Fibroblast of the aortic adventitia (primary cell): ENCODE measurements at places on chromosomes 4 and X. TPM values are rescaled to one million over a fixed set of nuclear protein-coding genes. Genes with fewer than 3 reads are reported as not detected.

GRCh38 chr4:93767917-93768316 lies 60.6 kb upstream of the ATOH1 start:
- DNase-seq: no peak

GRCh38 chr4:20196476-20196875 lies 55.2 kb upstream of the SLIT2 start:
- DNase-seq: peak; percentile 66

- peak; percentile 95 for DNase-seq
Measured at GRCh38 chr4:81207828-81208227, 7.2 kb downstream of the PRKG2 start.

DNA sequence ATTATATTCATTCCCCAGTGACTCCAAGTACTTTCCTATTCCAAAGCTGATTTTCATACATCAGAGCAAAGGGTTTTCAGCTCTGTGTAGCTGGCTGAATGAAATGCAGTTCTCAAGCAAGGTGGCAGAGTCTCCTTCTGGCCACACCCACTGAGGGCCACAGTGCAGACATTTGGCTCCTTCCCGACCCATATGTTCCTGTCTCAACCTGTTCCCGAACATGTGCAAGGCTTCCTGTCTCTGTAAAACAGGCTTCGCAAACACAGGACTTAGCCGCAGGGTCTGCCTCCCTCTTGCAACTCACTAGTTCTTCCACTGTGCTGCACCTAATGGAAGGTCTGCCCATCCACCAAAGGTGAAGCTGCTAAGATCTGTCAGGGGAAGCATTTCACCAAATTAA lies 249.2 kb downstream of the MID1IP1 start:
- no peak for DNase-seq

DNA sequence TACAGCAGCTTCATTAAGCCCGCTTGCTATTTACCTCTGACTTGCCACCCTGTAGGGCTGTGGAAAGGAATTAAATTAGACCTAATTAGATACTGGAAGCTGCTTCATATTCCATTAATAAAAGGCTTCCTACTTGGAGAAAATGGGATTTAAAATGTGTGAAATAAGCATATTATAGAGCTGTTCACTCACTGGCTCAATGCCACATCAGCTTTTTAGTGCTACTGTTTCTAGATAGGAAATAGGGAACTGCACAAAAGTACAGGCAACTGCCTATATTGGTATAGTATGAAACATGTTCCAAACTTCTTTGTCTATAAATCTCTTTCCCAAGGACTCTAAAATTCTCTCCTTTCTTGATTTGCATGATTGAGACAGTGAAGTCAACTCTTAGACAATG lies 407.9 kb upstream of the AADAT start:
- DNase-seq: no peak

- DNase-seq: no peak
Measured at GRCh38 chrX:77572322-77572721, 125.1 kb downstream of the FGF16 start.

GRCh38 chr4:110586131-110586850 lies 36.6 kb downstream of the PITX2 start:
- peak; percentile 77 for DNase-seq

DNA sequence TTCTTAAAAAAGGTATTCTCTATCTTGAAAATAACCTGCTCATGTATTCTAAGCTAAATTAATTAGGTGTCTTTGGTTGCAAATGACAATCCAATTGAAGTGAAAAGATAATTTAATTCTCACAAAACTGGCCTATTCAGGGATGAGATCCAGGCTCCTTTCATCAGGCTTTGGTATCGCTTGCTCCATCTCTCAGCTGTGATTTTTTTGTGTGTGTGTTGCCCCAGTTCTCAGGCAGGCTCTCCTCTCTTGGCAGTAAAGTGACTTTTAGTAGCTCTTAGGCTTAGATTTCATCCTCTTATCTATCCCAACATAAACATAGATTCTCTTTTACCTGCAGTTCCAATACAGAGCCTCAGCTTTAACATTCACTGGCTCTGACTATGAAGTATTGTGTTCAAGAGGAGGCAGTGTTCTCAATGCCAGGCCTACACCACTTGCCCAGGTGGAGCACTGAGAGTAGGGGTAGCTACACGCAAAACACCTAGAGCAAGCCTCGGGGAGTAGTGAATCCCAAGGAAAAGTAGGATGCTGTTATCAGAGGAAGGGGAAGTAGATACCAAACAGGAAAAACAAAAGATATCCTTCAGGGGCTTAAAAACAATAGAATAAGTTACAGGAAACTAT lies 392.4 kb upstream of the ATOH1 start:
- no peak for DNase-seq

DNA sequence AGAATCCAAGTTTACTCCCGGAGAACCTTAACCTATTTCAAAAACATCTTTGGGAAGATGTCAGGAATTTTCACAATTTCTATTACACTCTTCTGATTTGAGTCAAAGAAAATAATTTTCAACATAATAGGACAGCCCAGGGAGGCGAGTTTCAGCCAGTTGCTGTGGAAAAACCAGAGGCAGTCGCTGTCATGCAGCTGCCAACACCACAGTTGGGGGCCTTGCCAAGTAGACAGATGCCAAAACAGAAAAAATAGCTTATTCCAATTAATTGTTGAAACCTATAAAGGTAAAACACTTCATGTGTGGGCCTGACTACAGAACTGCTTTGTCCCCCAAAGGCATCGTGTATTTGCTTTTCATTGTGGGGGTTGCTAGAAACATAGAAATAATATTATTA lies 225.8 kb downstream of the DMD start:
- DNase-seq: no peak

- peak; percentile 17 for DNase-seq
Measured at GRCh38 chr4:152626790-152627189, 53.0 kb downstream of the TMEM154 start.

- peak; percentile 12 for DNase-seq
Measured at GRCh38 chr4:182113779-182114178, 129.4 kb upstream of the TENM3 start.

DNA sequence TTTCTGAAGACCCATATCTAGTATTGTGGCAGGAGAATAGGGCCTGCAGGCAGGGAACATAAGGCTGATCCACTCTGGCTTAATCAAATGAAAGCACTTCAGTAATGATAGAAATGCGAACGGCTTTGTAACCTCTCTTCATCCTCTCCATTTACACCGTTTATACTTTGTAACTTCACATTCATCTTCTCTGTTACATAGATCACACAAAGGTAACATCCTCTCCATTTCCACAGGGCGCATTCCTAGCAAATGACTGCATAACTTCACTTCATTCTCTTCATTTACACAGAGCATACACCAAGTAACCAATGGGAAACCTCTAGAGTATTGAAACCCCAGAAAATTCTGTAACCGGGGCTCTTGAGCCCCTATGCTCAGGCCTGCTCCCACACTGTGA lies 65.5 kb upstream of the SLC34A2 start:
- DNase-seq: no peak

DNA sequence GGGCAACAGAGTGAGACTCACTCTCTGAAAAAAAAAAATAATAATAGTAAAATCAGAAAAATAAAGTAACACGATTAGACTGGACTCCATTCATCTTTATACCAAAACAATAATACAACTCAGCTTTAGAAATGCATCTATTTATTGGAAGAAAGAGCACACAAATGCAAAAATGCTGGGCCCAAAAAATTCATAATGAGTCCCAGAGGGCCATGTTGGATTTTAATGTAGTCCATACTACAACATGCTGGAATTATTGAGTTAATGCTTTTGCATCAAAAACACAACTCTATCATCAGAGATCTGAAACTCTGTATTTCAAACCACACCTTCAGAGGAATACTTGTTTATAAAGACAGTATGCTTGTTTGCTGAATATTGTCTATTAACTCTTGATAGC lies 1614.7 kb downstream of the STIM2 start:
- no peak for DNase-seq

DNA sequence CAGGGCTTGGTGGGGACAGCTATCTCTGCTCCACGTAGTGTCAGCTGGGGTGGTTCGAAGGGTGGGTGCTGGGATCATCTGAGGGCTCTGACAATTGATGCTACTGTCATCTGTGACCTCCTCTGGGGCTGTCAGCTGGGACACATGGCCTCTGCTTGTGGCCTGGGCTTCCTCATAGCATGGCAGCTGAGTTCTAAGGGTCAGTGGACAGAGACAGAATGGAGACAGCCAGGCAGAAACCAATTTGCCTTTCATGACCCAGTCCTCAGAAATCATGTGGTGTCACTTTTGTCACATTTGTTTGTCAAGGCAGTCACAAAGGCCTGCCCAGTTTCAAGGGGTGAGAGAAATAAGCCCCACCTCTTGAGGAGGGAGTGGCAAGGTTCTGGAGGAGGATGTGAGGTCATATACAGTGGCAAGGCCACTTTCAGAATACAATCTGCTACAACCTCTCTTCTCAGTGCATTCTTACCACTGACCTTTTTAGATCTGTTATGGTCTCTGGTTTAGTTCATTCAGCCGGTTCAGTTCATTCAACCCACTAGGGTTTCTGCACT lies 103.6 kb upstream of the BCOR start:
- DNase-seq: no peak

GRCh38 chr4:143514497-143514896 lies 995 bp downstream of the SMARCA5 start:
- peak; percentile 57 for DNase-seq

- DNase-seq: no peak
Measured at GRCh38 chrX:2490634-2491033, 10.1 kb downstream of the DHRSX start.

- no peak for DNase-seq
Measured at GRCh38 chr4:76282941-76283689, 23.4 kb upstream of the STBD1 start.

DNA sequence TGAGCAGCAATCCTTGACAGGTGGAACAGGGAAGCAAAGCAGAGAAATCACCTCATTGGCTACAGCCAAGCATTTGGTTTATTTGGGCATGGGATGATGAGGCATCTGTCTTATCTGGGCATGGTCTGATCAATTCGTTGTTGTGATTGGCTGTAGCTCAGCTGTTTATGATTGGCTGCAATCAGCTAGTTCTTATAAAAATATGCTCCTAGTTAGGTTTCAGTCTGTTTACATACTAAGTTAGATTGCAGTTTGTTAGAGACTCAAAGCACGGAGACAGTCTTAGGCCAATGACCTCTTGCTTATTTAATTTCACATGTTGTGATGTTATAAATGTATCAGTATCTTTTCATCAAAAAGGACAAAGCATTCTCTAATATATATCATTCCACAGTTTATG lies 312.0 kb downstream of the PDGFC start:
- DNase-seq: no peak

GRCh38 chr4:99677161-99677560 lies 19.5 kb upstream of the C4orf54 start:
- DNase-seq: no peak

- no peak for DNase-seq
Measured at GRCh38 chr4:42445038-42445437, 47.8 kb downstream of the SHISA3 start.

- DNase-seq: no peak
Measured at GRCh38 chrX:11941571-11941970, 183.5 kb downstream of the MSL3 start.

DNA sequence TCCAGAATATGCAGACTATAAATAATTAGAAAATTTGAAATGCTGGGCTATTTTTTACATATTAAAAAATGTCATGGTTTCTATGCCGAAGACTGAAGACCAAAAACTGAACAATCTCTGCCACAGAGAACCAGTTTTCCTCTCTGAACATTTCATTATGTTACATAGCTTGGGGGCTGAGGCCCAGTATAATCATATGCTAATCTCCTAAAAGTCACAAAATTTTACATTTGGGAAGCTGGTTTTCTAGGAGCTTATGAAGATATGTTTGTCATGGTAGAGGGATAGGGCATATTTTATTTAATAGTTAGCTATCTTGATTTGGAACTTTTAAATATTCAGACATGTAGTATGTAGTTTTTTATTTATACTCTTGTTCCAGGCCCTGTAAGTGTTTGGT lies 167.8 kb downstream of the GPAT3 start:
- DNase-seq: no peak

DNA sequence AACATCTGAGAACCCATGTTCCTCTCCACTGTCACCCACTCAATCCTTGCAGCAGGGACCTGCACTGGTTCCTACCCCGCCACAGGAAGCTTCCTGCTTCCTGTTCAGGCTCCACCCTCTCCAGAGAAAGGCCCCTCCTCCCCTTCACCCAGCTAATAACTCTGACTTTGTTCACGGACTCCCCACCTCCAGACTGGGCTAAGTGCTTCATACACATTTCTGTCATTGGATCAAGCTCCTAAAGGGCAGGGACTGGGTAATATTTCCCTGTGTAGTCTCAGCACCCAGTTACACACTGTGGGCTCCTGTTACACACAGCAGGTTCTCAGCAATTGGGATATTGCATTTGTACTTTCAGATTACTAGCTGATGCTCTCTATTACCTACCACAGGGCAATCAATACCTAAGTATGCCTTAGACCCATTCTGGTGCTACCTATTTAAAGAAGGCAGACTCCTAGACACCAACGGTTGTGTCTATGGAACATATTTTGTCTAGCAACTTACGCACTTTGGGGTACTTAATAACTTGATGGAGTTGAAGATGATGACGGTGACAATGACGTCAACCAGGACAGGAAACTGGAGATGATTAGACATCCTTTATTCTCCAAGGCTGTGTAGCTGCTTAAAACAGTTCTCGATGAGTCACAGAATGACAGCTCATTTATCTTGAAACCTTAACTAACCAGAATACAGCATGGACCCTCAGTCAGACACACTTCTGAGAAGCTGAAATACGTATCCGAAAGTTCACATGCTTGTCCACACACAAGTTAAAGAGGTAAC lies 58.1 kb downstream of the MAML3 start:
- peak; percentile 93 for DNase-seq

GRCh38 chr4:1380368-1381151 lies 25.7 kb downstream of the NKX1-1 start:
- DNase-seq: no peak

- peak; percentile 40 for DNase-seq
Measured at GRCh38 chr4:81676537-81676936, 204.8 kb upstream of the RASGEF1B start.

- no peak for DNase-seq
Measured at GRCh38 chr4:109957227-109957626, 44.5 kb downstream of the EGF start.

GRCh38 chr4:56082829-56083228 lies 134.1 kb downstream of the CEP135 start:
- DNase-seq: no peak

GRCh38 chrX:106619797-106620196 lies 8.0 kb downstream of the RADX start:
- peak; percentile 43 for DNase-seq

GPRASP1 gene
- total RNA-seq: 2.5 and 11.5 TPM in 2 replicates

FBXW7 gene
- 59.7 and 77.0 TPM in 2 replicates for total RNA-seq

ZNF630 gene
- 0.81 and 2.0 TPM in 2 replicates for total RNA-seq

WAS gene
- total RNA-seq: 0.09 TPM in 1 of 2 replicates, not detected in the other

QRFPR gene
- total RNA-seq: not detected in 2 replicates

CACNA1F gene
- total RNA-seq: not detected in 2 replicates

CSAG2 gene
- total RNA-seq: not detected in 2 replicates

BMX gene
- total RNA-seq: 0.18 and 0.90 TPM in 2 replicates

SOX3 gene
- not detected in 2 replicates for total RNA-seq

ART3 gene
- not detected in 2 replicates for total RNA-seq

CXCL8 gene
- total RNA-seq: 0.98 and 2.4 TPM in 2 replicates
